Spinal cord (tissue), 10 donors: ENCODE measurements at places on chromosomes 1 and 21.

DNA sequence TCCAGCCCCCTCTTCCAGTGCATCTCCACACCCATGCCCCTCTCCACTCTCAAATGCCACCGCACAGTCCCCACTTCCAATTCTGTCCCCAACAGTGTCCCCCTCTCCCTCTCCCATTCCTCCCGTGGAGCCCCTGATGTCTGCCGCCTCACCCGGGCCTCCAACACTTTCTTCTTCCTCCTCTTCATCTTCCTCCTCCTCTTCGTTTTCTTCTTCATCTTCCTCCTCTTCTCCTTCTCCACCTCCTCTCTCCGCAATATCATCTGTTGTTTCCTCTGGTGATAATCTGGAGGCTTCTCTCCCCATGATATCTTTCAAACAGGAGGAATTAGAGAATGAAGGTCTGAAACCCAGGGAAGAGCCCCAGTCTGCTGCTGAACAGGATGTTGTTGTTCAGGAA is 80.8 kb downstream of the PRDM2 start:
- DNase-seq = no peak

GRCh38 chr1:26005434-26006105 is 7.7 kb upstream of the PAFAH2 start:
- DNase-seq = no peak

- DNase-seq = no peak
These were observed 69.6 kb downstream of the PGM1 start for GRCh38 chr1:63662841-63663240.

DNA sequence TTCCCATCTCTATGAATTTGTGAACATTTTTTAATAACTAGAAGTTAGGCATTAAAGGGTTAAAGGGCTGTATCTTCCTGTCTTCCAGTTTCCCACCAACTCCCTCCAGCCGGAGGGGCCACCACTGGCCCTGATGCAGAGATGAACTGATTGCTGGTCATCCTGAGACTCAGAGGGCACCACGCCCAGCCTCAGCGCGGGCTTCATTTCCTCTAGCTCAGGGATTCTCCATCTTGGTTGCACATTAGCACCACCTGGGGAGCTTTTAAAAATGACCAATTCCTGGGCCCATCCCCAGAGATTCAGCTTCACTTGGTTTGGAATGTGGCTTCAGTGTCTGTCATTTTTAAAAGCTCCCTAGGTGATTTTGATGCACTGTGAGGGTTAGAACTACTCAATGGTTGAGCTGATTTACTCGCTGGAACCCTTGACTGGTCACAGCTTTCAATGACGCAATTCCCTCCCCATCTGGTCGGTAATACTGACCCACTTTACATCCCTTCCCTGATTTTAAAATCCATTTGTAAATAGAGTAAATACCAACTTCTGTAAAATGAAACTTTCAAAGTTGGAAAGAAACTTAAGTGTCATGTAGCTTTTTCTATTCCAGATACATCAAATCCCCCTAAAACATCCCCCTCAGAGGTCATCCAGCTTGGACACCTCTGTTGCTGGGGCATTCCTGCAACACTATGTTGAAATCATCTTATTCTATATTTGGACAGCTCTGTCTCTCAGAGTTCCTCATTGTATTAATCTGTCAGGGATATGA is 5.1 kb downstream of the NAV1 start:
- no peak for DNase-seq

DNA sequence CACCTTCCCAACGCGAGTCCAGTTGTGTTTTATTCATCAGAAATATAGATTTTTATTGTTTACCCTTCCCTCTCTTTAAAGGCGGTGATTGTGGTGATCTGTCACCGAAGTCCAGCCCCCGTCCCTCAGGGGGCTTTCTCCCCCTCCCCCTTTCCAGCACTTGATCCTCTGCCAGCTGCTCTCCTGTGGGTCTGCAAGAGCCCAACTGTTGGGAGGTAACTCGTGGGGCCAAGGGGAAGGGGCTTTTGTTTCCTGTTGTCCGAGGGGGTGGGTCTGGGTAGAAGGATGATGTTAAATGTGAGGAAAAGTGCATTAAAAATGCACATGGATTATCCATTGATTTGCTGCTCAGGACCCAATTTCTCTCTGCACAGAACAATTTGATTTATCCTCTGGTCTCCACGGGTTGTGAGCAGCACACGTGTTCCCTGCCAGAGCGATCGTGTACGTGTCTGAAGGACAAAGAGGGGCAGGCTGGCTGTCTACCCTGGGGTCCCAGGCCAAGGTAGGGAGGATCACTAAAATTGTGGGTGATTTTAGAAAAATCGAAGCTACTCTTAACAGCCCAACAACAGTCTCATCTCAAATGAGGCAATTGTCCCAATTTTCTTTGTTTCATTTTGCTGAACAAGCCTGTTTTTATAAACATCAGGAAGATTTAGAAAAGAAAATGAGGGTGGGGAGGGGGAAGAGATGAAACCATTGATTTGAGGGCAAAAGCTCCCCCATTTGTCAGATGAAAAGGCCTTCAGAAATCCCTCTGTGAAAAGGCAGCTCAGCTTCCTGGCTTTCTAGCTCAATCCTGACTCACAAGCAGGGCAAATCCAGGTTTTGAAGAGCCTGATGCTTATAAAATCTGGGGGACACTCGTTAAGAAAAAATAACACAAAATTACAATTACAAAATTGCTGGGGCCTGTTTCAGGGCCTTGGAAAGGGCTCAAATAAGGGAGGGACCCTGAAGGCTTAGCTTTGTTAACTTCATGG is 176.2 kb downstream of the RHOU start:
- no peak for DNase-seq

- no peak for DNase-seq
These were observed 26.3 kb upstream of the SYT14 start for GRCh38 chr1:209911746-209912145.

DNA sequence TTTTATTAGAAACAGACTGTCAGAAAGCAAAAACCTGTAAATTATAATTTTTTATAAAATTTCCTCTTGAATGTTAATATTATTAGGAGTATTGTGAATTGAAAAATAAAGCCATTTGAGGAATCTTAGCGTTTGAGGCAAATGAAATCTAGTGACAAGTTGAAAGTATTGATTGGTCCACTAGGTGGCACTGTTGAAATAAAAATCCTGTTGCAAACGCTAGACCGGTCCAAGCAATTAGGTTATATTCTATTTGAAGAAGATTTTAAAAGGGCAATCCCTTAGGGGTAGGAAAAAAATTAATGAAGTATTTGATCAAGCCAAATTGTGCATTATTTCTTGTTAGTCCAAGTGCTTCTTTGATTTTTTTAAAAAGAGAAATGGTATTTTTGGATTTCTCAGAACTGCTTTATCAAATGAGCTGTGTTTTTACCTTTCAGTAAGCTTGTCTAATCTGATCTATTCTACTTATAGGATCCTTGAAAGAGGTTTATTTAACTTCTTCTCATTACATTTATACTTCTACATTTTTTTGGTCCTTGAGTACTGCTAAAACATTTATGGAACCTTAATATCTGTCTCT is 57.7 kb downstream of the ATG4C start:
- peak; percentile 95 for DNase-seq

- DNase-seq = no peak
These were observed 47.9 kb upstream of the GNG4 start for GRCh38 chr1:235697508-235697907.

- no peak for DNase-seq
These were observed 2.1 kb downstream of the C1orf35 start for GRCh38 chr1:228100822-228101613.

- DNase-seq = no peak
These were observed 111.2 kb downstream of the SPAG17 start for GRCh38 chr1:118073648-118074435.

DNA sequence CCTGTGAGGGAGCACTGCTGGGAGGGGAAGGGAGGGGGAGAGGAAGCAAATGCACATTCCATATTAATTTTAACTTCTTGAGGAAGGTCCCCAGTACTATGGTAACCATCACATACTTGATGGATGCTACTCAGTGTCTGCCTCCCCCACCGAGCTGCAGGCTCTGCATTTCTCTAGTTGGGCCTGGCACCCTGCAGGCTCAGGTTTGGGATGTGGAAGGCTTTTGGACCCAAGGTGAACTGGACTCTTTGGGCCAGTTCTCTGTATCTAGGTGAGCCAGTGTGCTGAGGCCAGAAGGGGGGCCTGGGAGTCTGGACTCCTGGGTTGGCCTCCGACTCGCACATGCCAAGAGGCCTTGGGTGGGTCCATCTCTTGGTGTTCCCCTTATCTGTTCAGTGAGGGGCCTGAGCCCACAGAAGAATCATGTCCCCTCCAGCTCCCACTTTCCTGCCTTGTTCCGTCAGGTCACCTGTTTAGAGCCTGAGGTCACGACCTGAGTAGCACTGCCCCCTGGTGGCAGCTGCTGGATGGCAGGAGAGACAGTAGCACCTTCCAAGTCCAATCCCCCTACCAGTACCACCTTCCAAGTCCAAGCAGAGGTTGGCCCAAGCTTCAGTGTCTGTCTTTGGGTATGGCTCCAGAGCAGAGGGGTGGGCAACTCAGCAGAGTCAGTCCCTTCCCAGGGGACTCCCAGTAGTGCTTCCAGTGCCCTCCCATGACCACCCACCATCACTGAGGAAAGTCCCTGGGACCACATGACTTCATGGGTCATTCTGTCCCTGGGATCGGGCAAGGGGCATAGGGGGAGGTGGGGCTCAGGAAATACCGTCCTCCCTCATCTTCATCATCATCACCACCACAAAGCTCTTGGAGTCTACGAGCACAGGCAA is 241.8 kb downstream of the TRABD2B start:
- DNase-seq = no peak

DNA sequence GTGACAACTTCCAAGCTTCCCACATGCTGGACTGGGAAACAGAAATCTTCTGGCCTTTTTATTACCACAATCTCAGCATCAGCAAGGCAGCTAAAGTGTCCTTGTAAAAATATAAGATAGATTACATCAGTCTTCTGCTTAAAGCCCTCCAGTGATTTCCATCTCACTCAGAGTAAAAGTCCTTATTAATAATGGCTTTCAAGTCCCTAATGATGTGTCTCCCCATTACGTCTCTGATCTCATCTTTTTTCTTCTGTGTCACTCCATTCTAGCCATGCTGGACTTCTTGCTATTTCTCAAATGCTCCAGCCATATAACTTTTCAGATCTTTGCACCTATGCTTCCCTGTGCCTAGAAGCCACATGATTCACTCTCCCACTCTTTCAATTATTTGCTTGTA is 22.1 kb downstream of the PAPPA2 start:
- no peak for DNase-seq

DNA sequence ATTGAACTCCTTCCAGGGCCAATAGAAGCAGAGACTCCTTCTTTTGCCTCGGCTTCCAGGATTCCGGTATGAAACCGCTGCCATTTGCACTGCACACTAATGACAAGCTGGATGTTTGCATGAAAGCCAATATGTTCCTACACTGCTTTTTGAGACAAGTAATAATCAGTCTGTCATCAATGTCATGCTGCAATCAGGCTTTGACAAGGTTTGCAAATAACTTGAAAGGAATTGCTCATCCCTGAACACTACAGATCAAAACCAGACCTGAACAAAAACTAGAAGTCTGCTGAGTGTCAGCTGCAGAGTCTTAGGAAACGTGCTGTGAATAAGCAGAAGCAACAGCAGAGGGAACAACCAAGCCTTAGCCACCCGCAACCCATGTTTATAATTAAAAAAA is 720.7 kb upstream of the CXADR start:
- DNase-seq = no peak

- DNase-seq = no peak
These were observed 19.7 kb upstream of the RNU1-4 start for GRCh38 chr1:16720351-16721223.

DNA sequence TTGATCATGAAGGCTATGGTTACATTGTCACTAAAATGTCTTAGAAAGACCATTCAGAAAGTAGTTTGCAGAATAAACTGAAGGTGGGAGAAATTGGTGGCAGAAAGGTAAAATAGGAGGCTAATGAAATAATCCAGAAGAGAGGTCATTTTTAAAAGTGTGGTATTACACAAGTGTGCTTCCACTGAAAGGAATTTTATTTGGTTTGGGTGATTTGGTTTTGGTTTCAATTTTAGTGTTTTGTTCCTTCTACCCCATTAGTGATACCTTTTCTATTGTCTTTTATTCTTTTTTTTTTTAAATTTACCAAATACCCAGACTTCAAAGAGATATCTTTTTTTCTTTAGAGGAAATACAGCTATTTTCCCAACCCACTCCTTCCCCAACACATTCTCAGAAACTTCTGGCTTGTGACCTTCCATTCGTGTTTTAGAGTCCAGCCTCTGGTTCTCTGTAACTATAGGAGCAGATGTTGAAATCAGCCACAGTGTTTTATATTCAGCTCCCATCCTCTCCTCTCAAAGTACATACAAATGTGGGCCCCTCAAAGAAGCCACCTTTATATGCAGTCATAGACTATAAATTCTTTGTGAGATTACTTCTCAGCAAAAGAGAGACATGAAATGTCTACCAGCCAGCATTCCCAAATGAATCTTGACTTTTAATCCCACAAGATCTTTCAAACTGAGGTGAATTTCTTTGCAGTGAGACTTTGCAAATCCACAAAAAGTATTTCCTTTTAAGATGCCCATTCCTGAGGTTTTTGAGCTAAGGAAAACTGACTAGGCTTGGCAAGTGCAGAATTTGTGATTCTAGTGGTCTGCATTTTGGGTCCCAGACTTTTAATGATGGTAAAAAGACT is 42.0 kb upstream of the PALMD start:
- DNase-seq = peak; percentile 17

GRCh38 chr1:209590405-209590804 is 6.9 kb downstream of the CAMK1G start:
- DNase-seq = peak; percentile 65

GRCh38 chr1:228956864-228957263 is 221.6 kb downstream of the RHOU start:
- no peak for DNase-seq

DNA sequence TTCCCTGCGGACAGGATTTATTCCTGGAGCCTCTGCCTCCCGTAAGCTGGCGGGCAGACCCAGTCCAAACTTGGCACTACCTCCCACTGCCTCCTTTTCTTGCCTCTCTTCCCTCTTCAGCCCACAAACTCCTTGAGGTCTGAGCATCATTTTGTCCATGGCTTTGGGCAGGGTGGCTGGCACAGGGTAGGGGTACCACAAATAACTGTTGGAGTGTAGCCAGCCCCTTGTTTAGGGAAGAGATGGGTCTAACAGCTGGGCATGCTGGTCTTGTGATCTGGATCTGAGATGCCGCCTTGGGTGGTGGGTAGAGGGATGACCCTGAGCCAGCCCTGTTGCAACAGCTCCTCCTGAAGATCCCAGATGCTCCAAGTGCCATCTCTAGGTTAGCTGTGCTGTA is 71.4 kb upstream of the CLDN14 start:
- DNase-seq = no peak
